CD4-positive, alpha-beta memory T cell (primary cell): ENCODE measurements at places on chromosomes 2 and 18.

DNA sequence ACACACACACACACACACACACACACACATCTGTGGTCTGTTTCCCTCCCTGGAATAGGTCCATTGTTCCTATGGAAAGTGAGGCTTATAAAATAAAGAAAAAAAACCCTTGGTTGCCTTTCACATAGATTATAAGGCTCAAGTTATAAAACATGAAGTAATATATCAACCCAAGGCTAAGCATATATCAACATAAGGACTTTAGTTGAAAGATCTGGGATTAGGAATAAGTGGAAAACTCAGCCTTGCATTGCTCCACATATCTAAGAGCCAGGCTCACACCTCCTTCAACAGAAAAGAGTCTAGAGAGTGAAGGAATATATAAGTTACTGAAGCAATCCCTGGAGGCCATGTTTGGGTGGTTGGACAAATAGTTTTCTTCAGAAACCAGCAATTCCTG, 235.0 kb downstream of the SUCLG1 start:
- DNase-seq, result no peak

- no peak for DNase-seq
Measured at GRCh38 chr2:5933669-5934068, 241.5 kb downstream of the SOX11 start.

DNA sequence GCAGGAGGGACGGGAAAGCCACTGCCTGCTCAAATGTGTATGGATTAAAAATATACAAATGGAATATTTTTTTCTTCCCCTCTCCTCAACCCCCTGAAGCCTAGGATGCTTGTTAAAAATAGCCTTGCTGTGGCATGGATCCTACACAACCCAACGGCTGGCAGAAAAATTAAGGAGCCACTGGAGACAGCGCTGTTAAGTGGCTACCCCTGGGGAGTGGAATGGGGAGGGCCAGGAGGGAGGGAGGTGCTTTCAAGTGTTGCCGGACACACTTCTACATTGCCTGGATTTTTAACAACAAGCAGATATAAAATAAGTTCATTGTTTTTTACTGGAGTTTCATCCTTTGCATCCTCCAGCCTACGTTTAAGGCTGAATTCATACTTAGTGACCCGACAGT, 66.6 kb downstream of the ZBTB7C start:
- DNase-seq, result no peak

DNA sequence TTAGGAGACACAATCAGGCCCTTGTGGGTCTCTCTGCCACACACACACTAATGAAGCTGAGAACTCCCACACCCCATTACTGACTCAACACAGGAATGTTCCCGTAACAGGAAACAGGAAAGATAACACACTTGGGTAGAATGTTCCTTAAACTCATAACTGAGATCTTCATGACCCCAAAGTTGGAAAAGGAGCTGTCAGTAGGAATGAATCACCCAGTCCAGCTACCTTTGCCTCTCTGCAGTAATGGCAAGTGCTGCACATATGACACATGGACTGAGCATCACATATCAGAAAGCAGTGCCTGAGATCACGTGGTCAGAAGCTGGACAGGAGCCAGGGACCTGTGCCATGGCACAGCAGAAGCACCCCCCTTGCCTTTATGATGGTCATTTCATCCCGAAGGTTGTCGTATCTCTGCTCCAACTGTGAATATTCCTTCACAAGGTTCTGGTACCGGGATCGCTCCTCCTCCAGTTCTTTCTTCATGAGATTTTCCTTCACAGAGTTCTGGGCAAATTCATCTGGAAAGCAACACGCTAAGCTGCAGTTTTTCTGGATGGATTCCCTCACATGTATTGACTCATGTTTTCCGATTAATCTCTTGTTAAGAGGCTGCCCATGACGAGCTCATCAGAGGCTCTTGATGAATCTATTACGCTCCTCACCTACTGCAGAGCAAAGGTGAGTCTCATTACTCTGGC, 65.4 kb upstream of the ACAA2 start:
- DNase-seq, result no peak

GRCh38 chr18:11501352-11501751, 108.0 kb upstream of the SLC35G4 start:
- no peak for DNase-seq

GRCh38 chr18:31301201-31301655, 16.7 kb upstream of the DSG1 start:
- no peak for DNase-seq

- no peak for DNase-seq
Measured at GRCh38 chr2:71206271-71206670, 20.6 kb downstream of the PAIP2B start.

DNA sequence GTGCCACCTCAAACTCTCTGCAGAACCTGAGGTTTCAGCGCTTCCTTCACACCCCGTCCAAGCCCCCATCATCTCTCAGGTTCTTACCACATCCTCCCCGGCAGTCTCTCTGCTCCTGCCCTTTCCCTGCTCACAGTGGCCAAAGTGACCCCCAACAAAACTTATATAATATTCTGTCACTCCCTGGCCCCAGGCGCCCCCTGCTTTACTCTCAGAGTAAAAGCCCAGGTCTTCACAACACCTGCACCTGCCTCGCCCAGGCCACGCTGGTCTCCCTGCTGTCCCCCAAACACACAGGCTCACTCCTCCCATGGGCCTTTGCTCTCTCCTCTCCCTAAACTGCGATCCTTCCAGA, 6.4 kb downstream of the ITGB1BP1 start:
- no peak for DNase-seq

- DNase-seq, result peak; percentile 17
Measured at GRCh38 chr2:26727641-26728561, 35.4 kb downstream of the KCNK3 start.
